SHP77 treated with DMSO at 0.1 percent for 48 hours (cell line): ENCODE measurements at places on chromosomes 2 and 18.

DNA sequence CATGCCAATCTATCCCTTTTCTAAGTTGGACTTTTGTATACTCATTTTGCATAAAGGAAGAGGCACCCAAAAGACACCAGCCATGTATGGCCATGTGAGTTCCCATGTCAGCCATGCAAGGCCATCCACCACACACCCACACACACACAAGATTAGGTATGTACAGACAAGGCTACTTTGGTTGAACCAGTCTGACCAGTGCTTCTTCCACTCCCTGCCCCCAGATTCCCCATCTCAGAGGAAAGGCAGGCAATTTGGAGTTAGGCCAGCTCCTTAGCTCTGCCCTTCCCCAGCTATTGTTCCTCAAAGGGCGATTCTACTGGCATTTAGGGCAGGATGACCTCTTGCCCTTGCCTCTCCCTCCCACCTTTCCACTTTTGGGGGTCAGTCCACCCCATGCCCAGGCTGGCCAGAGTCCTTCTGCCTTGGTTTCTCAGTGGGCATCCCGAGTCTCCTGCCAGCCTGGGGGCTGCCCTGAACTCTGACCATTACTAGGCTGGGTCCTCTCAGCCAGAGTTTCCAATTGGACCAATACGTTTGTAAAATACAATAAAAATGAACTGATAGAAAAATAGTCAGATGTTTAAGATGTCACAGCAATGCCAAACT is 101.1 kb downstream of the ZBTB7C start:
- no peak for DNase-seq

- no peak for DNase-seq
Measured at GRCh38 chr2:70552501-70553333, 909 bp downstream of the TGFA start.

GRCh38 chr18:57516056-57516455 is 70.4 kb downstream of the FECH start:
- no peak for DNase-seq

- no peak for DNase-seq
Measured at GRCh38 chr2:108369153-108369552, 8.6 kb upstream of the SULT1C4 start.

DNA sequence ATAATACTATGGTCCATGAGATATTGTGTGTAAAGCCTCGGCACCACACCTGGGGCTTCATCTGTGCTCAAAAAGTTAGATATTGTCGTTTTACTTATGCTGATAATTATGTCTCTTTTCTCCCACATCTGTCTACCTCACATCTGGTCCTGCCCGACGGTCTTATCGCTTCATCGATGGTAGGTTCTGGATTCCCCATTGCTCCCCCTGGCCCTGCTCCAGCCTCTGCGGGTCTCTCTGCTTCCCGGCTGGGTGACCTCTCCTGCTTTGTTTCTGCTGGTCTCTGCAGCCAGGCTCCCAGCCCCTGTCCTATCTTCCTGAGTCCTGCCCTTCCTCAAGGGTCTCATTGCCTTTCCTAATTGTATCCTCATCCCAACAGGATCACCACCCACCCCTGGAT is 294.2 kb downstream of the NDUFA10 start:
- no peak for DNase-seq

DNA sequence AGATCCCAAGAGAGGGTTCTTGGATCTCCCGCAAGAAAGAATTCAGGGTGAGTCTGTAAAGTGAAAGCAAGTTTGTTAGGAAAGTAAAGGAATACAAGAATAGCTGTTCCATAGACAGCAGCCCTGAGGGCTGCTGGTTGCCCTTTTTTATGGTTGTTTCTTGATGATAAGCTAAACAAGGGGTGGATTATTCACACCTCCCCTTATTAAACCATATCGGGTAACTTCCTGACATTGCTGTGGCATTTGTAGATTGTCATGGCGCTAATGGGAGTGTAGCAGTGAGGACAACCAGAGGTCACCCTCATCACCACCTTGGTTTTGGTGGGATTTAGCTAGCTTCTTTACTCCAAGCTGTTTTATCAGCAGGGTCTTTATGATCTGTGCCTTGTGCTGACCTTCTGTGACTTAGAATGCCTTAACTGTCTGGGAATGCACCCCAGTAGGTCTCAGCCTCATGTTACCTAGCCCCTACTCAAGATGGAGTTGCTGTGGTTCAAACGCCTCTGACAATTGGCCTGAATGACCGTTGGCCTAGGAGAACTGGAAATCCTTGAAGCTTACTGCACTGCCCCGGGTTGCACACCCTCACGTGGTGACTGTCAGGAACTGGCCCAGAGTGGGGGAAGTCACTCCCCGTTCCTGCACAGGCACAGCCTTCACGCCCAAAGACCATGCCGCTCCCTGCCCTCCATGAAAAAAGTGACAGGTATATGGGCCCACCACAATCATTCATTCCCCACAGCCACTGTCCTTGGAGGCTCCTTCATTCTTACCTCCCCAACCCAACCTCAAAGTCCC is 136.9 kb downstream of the SEPTIN10 start:
- no peak for DNase-seq

DNA sequence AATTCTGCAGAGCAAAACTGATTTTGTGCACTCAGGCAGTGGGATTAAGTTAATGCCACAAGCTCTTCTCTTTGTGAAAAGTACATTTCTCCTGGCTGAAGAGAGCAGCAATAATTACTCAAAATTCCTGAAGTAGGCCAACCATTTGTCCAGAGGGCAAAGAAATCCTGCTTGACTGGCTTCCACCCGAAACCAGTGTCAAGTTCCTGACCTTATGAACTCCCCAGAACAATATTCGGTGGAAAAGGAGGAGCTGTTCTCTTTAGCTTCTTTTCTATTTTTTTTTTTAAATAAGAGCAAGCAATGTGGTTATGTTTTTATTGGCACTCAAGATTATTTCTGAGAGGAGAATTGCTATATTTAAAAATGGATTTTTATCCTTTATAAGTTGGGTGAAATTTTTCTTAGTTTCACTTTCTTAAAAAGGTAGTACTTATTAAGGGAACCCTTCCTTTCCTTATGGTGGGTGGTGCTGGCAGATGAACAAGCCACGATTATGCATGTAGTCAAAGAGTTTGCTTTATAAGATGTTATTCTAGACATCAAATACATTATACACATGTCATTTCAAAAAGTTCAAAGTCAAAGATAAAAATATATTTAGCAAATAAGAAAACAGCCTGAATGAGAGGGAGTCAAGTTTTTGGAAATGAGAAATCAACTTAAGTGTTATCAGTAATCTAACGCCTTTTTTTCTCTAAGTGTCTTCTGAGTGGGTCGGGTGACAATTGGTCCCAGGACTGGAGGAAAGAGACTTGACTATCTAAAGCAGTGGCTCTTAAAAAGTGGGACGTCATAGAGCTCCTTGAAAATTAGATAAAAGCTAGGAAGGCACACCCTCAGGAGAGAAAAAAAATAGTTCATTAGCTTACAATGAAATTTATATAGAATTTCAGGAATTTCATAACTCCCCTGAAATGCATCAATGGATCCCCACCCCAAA is 194.5 kb downstream of the IKZF2 start:
- no peak for DNase-seq

DNA sequence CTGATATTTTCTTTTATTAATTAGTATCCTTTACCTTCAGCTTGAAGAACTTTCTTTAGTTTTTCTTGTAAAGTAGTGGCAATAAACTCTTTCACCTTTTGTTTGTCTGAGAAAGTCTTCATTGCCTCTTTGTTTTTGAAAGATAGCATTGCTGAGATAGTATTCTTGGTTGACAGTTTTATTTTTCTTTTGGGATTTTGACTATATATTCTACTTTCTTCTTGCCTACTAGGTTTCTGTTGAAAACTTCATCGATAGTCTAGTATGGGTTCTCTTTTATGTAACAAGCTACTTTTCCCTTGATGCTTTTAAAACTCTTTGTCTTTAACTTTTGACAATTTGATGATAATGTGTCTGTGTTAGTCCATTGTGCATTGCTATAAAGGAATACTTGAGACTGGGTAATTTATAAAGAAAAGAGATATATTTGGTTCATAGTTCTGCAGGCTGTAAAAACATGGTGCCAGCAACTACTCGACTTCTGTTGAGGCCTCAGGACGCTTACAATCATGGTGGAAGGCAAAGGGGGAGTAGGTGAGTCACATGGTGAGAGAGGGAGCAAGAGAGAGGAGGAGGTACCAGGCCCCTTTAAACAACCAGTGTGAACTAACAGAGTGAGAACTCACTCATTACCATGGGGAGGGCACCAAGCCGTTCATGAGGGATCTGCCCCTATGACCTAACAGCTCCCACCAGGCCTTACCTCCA is 12.0 kb downstream of the CCDC150 start:
- DNase-seq: no peak

GRCh38 chr2:100754951-100755350 is 65.0 kb upstream of the NPAS2 start:
- DNase-seq: no peak

DNA sequence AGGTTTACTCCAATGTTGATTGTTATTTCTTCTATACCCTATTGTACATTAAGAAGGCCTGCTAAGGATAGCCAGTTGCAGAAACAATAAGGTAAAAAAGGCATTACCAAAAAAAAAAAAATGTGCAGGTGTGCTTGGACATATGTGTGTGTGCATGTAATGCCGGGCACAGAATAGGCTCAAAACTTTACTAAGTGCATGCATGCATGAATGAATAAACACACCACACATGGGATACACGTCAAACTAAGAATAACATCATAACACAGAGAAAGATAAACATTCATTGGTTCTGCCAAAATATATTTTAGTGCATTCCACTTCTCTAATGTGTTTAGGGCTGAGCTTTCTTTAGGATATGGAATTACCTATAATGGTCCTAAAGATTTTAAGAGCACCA is 298.2 kb downstream of the TCF4 start:
- no peak for DNase-seq

- DNase-seq: no peak
Measured at GRCh38 chr2:239464166-239465016, 63.6 kb upstream of the HDAC4 start.

GRCh38 chr2:159226059-159226461 is 60.4 kb downstream of the WDSUB1 start:
- DNase-seq: no peak

DNA sequence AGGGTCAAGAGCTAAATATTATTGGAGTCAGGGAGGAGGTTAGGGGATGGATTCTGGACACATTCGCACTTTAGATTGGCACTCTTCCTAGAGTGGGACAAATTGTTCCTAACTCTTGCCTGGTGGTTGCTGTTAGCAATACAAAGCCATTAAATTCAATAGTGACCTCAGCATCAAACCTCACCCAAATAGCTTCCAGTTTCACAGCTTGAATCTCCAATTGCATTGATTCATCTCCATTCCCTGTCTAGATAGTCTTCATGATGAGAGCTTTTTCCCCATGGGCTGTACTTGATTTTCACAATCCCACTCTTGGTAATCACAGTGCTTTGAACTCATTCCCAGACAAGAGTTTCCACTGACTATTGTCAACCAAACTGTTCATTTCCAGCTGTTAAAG is 585.9 kb upstream of the SYT4 start:
- no peak for DNase-seq

DNA sequence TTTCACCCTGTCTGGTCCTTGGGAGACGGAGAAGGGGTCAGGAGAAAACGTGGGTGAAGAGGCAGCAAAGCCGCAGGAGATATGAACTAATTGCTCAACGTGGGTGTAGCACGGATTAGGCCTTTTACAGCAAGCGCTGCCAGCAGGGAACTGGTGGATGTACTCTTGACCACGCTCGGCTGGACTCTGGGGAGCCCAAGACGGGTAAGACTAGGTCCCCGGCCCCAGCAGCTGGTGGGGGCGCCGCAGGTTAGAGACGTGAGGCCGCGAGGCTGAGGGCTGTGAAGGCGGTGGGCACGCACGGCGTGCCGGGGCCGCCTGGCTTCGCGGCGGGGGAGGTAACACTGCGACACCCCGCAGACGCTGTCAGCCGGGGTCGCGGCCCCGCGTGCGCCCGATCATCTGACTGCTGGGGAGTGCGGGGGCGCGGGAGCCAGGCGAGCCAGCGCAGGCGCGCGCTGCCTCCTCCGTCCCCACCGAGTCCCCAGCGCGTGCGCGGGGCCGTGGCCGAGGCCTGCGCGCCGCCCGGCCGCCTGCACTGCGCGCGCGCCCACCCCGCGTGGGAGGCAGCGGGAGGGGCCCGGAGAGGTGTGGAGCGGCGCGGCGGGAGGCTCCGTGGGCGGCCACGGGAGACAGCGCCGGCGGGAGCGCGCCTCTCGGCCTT is at the start of gene CLIP4:
TSS of gene CLIP4 (plus strand) at position 470 of the 664 bp plus-strand sequence. CDS start 5,974 bp downstream, outside the sequence.
- DNase-seq: no peak

DNA sequence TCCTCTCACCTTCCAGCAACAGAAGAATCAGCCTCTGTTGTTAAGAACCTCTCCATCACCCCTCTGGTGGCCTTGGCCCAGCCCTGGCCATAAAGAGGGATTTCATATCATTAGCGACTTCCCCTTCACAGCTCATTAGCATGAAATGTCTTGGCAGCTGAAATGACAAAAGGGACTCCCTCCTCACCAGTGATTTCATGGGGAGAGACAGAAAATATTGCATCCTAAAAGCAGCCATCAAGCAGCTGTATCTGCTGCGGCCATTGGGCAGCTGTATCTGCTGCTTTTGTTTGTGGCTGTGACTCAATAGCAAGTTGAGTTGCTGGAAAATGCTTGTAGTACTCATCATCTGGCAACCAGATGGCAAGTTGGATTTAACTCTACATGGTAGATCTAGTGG is 105.9 kb upstream of the RMDN2 start:
- DNase-seq: no peak

- no peak for DNase-seq
Measured at GRCh38 chr2:19815746-19816145, 86.0 kb downstream of the TTC32 start.

- DNase-seq: no peak
Measured at GRCh38 chr2:100502782-100503181, 32.5 kb downstream of the NMS start.

DNA sequence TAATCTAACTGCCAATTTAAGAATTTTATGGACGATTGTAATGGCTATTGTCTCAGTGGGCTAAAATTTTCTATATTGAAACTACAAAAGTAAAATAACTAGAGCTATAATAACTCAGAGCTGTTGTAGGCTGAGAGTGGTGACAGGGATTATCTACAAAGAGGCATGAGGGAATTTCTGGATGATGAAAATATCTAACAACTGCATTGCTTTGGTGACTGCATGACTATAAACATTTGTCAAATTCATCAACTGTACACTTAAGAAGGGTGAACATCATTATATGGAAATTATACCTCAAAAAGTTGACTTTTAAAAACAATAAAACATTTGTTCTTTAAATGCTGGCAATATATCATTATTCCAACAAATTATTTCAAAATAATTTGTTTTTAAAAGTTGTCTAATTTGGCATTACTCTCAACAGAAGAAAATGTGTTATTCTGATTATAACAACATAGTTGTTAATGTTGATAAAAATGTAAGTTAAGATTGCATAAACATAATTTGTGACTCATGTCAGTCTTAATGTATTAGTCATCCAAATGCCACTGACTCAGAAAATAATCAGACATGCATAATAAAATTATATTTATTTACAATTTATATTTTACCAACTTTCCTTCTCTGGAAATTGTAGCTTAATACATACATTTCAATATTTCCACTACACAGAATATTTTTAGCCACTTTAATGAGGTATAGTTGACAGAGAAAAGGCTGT is 865.1 kb upstream of the VRK2 start:
- DNase-seq: no peak
